ENCODE measurements at places on chromosomes 5 and 9.
A peak's percentile ranks its signal among the peaks of the same experiment; 100 is the strongest.

GRCh38 chr5:60597572-60598320, 102.2 kb downstream of the DEPDC1B start:
- no peak for DNase-seq

- no peak for DNase-seq
These were observed 104.3 kb upstream of the RAPGEF1 start for GRCh38 chr9:131843989-131844744.

DNA sequence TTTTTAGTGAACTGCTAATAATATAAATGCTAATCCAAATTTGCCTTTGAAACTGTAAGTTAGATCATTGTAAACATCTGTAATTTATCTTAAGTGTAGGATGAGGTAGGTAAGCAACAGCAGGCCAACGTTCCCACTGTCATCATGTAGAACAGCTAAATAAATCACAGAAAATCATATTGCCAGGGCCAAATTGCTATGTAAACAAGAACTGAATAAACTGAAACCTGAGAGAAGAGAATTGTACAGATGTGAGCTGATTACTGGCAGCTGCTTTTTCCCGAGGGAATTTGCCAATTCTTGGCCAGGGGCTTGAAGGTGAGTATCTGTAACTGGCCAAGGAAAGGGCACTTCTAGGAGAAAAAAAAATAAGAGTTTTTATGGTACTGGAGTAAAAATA, 97.6 kb downstream of the CDH10 start:
- DNase-seq, result no peak

GRCh38 chr5:86679529-86679928, 61.8 kb downstream of the COX7C start:
- peak; percentile 36 for DNase-seq

DNA sequence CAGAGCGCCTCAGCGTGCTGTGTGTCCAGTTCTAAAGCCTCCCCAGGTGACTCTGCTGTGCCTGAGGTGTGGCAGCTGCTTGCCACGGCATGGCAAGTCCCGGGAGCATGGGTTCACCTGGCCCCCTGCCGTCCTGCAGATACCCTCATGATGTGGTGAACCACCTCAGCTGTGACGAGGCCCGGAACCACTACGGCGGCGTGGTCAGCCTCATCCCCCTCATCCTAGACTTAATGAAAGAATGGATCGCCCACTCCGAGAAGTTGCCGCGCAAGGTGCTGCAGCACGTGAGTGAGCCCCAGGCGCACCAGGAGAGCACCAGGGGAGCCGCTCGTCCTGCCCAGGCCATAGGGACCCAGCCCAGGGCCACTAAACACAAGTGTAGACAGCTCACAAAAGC, 9.5 kb downstream of the SPACA9 start:
- DNase-seq, result no peak

DNA sequence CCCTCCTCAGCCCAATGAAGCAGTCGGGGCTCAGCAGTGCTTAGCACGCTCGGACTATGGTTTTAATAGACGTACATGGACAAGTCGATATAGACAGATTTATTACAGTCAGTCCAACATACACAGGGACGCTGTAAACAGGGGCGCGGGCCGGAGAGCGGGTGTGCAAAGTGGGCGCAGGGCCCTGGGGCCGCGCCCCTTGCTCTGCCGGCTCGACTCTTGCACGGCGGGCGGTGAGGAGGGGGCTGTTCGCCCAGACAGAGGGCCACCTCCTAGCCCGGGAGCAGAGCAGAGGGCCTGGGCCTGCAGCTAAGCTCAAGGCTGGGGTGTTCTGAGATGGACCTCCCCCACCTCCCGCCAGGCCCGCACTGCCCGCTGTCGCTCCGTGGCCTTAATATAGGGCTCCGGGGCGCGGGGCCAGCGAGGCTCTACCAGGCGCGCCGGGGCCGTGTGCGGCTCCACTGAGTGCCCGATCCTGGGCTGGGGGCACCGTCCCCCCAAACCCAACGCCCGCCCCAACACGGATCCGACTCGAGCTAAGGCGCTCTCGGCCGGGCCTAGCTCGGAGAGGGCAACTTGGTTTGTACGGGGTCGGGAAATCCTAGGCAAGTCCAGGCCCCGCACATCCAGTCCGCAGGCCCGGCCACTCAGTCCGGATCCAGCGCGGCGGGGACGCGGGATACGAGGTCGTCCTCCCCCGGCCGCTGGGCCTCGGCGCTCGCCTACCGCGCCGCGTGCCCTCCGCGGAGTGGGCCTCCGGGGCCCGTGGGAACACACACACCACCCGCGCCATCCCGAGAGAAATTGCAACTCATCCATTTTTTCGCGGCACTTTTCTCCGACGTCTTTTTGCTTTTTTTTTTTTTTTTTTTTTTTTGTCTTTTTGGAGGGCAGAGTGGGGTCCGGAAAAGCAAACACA, 6.1 kb downstream of the PITX1 start:
- no peak for DNase-seq

DNA sequence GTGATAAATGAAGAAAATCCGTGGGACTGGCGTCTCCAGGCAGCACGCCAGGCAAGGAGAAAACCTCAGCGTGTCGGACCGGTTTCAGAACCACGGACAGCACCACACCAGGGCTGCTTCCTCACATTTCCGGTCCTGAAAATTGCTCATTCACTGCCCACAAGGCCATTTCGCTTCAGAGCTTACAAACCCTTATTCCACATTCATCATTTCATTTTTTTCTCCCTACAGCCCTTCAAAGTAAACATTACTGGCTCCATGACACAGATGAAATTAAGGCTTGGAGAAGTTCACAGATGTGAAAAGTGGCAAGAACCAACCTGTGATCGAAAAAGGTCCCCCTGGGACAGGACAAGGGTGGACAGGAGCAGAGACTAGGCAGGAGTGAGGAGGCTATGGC, 1.5 kb upstream of the GPRIN1 start:
- peak; percentile 44 for DNase-seq

DNA sequence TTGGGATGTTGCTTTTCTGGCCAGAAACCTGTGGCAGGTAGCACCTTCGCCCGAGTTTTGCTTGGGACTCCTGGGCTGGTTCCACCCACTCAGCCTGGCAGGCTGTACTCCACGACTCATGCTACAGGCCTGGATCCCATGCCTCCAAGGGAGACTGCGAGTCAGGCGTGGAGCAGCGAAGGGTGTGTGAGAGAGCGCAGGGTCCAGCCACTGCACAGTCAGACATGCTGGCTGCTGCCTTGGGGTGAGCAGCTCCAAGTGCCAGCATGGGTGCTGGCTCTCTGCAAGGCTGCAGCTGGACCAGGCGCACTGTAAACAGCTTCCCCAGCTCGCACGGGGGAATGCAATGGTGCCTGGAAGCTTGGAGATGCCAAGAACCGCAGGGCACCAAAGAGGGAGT, 249.6 kb upstream of the EDIL3 start:
- DNase-seq, result no peak

DNA sequence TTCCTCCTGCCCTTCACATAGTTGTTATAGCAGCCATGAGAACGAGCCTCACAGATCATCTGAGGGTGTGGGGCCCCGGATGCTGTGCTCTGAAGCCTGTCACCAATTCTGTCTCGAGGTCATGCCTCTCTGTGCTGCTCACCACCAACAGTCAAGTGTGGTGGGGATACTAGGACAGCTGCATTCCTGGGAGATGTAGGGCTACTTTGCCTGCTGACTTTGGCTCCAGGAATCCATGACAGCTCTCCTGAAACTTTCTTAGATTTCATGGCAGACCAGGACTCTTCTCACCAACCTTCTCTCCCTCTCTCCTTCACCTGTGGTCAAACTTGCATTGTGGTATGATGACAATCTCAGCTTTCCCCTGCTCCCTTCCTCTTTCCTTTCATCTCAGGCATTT, 395.9 kb downstream of the PSAT1 start:
- no peak for DNase-seq

GRCh38 chr5:133363807-133364587, 248.3 kb downstream of the FSTL4 start:
- DNase-seq, result no peak

DNA sequence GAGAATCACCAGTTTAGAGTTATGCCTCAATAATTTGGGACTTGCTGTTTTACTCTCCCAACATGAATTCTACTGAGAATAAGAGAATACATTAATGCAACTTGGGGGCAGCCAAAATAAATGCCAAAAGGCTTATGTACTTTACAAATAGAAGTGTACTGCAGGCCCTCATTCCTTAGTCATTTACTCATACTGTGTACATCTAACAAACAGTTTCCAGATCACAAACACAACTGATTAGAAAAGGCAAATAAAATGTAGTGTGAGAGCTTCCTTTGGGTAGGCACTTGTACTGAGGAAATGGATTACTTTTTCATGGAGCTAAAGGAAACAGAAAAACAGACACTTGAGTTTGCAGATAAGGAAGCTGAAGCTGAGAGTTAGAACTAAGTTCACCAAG, 12.6 kb downstream of the ANKDD1B start:
- DNase-seq, result no peak

DNA sequence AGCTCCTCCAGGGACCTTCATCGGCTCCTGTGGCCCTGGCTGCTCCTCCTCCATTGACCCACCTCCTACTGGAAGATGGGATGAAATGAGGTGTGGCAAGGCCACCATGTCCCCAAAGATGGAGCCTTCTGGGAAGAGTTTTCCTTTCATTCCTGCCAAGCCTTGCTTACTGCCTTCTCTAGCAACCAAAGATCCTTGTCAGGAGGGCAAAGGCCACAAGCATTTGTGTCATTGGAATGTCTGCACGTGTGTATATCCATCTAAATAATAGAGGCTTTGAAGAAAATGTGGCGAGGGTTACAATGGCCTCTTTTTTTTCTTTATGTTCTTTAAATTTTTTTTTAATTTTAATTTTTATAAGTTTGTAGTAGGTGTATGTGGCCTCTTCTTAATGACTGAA, 313.6 kb downstream of the ARHGEF28 start:
- DNase-seq, result no peak

- DNase-seq, result no peak
These were observed 201.3 kb downstream of the ARHGAP26 start for GRCh38 chr5:142971303-142972013.

DNA sequence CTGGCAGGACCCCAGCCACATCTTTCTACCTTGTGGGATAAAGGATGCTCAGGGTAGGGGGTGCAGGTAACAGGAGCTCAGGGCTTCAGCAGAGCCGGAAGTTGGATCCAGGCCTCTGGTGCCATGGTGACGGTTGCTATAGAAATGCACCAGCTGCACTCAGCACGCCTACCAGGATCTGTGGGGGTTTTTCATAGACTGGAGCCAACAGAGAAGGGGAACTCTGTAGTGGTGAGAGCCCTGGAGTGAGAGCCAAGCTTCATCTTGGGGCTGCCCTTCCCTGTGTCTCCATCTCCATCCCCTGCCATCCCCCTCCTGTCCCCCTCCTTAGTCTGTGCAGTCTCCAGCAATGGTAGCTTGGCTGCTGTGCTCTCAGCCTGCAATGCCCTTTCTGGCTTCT, 27.5 kb upstream of the BOD1 start:
- no peak for DNase-seq

- DNase-seq, result no peak
These were observed 9.4 kb downstream of the JAKMIP2 start for GRCh38 chr5:147773139-147773538.

DNA sequence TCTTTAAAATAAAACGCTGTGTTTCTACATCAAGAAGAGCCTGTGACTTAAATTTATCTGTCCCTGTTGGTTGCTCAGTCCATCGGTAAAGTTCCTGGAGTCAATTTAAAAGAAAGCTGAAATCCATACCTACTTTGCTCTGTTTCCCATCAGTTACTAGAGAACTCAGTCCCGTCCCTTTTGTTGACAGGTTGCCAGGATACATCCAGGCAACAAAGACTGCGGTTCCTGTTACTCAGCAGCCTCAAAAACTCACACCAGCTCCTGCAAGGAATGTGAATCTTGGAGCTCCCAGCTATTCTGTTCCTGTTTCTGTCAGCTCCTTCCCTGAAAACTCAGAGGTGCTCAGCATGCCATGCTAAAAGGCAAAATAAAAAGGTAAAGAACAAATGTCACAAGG, at the start of gene ZNF474:
TSS of gene ZNF474 (plus strand) at position 241 of the 400 bp plus-strand sequence. CDS start 22,445 bp downstream, outside the sequence.
- peak; percentile 94 for DNase-seq

GRCh38 chr9:79781263-79781662, 209.5 kb downstream of the TLE4 start:
- no peak for DNase-seq

DNA sequence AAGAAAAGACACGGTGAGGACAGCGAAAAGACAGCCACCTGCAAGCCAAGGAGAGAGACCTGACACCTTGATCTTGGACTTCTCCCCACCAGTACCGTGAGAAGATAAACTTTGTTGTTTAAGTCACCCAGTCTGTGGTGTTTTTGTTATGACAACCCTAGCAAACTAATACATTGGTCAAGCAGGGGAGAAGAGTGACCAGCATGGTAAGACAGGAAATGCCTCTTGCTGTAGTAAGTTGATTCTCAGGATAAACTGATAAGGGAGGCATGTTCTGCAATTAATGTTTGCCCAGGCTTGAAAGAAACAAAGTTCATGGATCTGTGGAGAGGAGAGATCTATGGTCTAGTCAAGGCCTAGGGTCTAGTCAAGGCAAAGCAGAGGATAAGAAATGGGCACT, 801.2 kb downstream of the MAT2B start:
- DNase-seq, result no peak

DNA sequence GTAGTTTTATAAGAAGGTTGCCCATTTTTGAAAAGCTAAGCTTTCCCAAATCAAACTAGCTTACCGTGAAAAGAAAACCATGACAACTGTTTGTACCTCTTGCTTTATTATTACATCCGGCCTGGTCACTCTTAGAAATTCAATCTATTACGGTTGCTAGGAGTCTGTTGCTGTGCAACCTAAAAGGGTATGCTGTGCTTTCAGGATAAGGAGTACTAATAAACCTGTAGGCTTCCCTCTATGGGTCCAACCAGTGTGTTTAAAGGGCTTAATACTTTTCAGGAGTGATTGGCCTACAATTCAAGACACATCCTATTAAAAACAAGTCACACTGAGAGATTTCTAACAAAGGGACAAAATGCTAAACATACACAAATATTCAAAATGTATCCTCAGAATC, 27.1 kb downstream of the RFX3 start:
- DNase-seq, result no peak

DNA sequence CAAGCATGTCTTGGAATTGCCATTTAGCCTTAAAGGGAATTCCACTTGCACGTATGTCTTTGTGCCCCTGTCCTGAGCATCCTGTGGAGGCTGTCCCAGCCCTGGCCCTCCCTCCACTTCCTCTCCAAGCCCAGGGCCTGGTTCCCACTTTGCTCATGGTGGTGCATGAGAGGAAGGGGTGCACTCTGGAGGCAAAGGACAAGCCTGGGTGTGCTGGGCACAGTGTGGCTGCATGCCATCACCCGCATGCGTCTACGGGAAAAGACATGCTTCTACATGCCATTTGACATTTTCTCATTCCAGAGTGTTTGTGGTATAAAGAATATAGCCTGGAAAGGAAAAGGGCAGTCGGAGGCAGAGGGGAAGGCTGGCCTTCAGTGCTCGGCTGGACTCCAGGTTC, 7.2 kb upstream of the IRX2 start:
- no peak for DNase-seq

GRCh38 chr9:94178927-94179326, 80.2 kb upstream of the ZNF169 start:
- no peak for DNase-seq

GRCh38 chr5:123438244-123438643, 15.0 kb upstream of the CEP120 start:
- no peak for DNase-seq

DNA sequence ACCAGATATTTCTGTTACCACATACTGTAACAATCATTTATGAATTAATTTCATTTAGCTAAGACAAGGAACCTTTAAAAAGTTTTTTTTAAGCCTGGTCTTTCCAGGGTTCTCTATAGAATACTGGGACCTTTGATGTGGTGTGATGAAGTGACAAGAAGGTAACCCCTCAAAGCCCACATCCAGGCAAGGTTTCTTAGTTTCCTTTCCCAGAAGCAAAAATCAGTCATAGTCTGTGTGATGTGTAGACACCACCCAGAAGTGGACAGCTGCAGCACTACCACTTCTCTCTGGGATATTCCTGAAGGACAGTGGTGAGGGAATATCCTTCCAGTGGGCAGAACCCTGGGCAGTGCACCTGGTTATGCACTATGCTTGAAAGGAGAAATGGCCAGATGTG, 115.6 kb downstream of the TTC39B start:
- DNase-seq, result no peak
